GM23248 (cell line): ENCODE measurements at places on chromosomes 11 and 22.

- no peaks in the 10 kb centered on the region for H3K4me1 ChIP-seq
- no peaks in the 10 kb centered on the region for H3K36me3 ChIP-seq
- DNase-seq: no peak
- no peak overlapping the region for H3K4me3 ChIP-seq
- H3K27me3 ChIP-seq: no peaks in the 10 kb centered on the region
These were observed 129.9 kb upstream of the B3GAT1 start for GRCh38 chr11:134541951-134542350.

- no peak overlapping the region for H3K27ac ChIP-seq
- H3K27me3 ChIP-seq: no peaks in the 10 kb centered on the region
- H3K36me3 ChIP-seq: no peaks in the 10 kb centered on the region
- H3K4me1 ChIP-seq: peaks cover 14% of the 10 kb centered on the region
- no peak for DNase-seq
These were observed 48.7 kb downstream of the IGF2 start for GRCh38 chr11:2090172-2091111.

GRCh38 chr22:31144223-31144622 is 3.9 kb upstream of the PLA2G3 start:
- H3K27ac ChIP-seq: no peak overlapping the region
- no peak overlapping the region for H3K4me3 ChIP-seq
- H3K27me3 ChIP-seq: peaks cover 14% of the 10 kb centered on the region
- H3K4me1 ChIP-seq: no peaks in the 10 kb centered on the region

DNA sequence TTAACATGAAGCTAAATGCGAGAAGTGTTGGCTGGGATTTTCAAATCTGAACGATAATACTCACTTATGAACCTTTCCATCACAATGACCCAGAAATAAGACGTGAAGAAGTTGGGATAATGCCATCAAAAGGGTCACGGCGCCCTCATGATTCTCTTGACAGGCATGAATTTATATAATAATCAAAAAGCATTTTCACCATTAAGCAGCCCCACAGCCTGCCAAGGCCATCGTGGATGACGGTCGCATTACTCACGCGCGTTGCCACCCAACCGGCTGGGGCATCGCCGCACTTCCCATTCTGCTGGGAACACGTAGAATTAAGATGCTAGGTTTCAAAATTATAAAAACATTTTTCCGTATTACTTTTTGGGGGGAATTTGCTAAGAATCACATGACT is 18.9 kb upstream of the GAL start:
- H3K4me3 ChIP-seq: no peak overlapping the region
- no peak overlapping the region for H3K27ac ChIP-seq
- DNase-seq: no peak
- peaks cover 35% of the 10 kb centered on the region for H3K27me3 ChIP-seq

- no peak overlapping the region for H3K27ac ChIP-seq
- DNase-seq: no peak
- H3K4me3 ChIP-seq: no peak overlapping the region
- peaks cover 9% of the 10 kb centered on the region for H3K4me1 ChIP-seq
These were observed 10.2 kb downstream of the FIBIN start for GRCh38 chr11:27004103-27004502.
